Amniotic stem cell (primary cell): ENCODE measurements at places on chromosomes 16 and 17.

DNA sequence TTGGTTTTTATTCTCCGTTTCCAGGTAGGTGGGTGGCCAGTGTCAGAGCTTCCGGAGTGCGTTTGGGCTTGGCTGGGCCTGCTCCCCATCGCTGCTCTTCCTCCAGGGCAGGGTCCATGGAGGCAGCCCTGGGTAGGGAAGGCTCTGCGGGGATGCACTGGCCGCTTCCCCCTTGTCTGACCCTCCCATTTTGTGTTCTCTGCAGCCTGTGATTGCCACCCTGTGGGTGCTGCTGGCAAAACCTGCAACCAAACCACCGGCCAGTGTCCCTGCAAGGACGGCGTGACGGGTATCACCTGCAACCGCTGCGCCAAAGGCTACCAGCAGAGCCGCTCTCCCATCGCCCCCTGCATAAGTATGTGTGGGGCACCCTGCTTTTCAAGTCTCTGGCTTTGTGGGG is 158.3 kb downstream of the NTN1 start:
- DNase-seq, result no peak

DNA sequence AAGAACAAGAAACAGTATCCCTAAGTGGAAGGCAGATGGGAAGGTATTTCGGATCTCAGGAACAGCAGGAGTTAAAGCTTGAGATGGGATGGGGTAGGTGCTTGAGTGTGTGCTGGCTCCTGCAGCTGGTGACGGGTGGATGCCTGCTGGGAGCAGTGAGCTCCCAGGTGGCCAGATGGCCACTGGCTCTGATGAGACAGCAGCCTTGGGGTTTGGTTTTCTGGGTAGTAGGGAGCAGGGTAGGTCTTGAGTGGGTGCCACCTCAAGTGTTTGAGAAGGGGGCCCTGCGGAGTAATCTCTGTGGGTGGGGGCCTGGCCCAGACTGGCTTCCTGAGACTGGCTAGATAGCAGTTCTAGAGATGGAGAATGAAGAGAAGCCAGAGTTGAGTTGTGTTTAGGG is 10.3 kb downstream of the EPN2 start:
- no peak for DNase-seq

DNA sequence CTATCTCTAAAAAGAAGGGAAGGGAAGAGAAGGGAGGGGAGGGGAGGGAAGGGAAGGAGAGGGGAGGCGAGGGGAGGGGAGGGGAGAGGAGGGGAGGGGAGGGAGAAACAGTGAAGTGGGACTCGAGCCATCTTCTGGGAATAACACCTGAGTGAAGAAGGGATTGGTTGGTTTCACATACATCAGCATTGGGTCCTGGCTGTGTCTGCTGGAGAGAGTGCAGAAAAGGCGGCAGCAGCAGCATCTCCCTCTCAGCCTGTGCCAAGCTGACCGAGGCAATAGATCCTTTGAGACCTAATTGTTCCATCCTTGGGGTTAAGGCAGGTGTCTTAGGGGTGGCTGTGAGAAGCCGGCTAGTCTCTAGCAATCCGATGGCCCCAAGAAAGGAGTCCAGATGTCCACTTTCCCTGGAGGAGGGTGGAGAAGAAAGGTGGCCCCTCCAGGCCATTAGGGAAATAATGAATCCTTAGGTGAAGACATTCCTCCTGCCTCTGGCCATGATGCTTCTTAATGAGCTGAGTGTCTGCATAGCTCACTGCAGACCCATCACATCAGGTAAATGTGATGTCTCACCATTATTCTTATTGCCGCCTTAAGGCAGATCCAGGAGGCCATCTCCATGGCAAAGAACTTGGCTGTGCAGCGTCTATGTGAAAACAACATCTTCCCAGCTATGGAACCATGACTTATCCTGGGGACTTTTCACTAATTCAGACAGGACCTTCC is 71.6 kb downstream of the WIPI1 start:
- DNase-seq, result no peak

GRCh38 chr16:25553711-25554436 is 137.9 kb upstream of the HS3ST4 start:
- no peak for DNase-seq

DNA sequence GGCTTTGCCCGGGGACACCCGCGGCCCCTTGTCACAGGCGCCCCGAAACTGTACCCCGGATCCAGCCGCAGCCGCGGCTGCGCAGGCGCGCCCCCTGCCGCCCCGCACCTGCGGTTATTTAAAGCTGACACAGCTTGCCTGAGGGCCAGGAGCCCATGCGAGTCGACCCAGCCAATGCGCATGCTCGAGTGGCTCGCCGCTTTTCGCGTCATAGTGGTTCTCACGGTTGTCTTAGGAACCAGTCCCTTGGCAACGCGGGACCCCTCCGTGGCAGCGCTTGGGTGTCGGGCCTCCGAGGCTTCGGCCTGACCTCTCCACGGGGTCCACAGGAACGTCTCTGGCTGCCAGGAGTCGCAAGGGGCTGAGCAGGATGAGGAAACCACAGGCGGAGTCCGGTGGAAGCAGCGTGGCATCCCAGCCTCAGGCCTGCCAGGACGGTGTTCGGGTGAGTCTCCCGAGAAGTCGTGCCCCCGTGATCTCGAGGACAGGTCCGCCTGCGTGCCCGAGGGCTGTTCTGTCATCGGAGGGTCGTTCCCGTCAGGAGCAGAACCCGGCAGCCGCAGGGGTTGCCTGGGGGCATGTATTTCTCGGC is 716.9 kb downstream of the KCNJ18 start:
- no peak for DNase-seq

DNA sequence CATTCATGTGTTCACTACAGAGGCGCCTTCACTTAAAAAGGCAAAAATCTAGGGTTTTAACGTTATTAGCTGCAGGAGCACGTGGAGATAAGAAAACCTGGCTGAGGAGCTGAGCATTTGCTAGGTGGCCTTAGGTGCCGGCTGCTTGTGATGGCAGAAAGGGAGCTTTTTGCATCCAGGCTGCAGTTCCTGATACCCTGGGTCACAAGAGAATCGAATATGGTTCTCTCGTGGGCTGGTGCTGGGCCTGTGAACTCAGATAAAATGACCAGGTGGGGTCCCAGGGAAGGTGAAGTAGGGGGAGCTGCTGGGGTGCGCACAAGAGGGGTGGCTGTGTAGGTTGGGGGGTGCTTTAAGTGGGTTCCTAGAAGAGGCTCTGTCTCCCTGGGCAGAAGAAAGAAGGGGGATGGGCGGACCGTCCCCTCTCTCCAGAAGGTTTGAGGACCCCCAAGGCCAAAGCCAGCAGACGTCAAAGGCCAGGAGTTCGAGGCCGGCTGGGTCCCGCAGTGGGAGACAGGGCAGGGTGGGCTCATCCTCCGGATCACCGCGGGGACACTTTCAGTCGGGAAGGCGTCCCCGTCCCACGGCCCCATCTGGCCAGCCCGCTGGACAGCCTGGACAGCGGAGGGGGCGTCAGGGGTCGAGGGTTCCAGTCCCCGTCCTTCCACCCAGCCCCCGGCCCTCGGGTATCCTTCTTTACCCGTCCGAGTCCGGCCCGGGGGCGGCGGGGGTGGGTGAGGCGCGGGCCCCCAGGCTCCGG is 740 bp upstream of the CMIP start:
- no peak for DNase-seq

DNA sequence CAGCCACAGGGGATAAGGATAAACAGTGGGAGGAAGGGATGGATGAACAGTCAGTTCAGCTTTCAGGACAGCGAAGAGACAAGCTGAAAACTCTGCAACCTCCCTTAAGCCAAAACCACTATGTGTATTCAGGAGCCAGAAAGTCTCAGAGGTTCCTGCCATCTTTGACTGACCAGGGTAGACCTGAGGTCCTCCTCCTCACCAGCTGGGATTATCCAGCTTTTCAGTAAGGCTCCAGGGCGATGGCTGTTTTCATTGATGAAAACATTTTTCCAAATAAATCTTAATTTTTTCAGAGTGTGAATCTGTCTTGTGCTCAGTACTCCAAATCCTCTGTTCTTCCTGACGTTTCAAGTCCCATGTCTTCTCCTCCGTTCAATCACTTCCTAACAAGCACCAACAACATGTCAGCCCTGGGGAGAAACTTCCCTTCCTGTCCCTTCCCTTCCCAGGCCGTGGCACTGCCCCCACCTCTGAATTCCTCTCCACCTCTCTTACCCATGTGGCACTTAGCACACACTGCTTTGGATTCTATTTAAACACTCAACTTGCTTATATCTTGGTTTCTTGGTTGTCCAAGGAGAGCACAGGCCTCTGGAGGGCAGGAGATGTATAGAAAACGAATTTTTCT is 5.2 kb downstream of the HSDL1 start:
- no peak for DNase-seq

DNA sequence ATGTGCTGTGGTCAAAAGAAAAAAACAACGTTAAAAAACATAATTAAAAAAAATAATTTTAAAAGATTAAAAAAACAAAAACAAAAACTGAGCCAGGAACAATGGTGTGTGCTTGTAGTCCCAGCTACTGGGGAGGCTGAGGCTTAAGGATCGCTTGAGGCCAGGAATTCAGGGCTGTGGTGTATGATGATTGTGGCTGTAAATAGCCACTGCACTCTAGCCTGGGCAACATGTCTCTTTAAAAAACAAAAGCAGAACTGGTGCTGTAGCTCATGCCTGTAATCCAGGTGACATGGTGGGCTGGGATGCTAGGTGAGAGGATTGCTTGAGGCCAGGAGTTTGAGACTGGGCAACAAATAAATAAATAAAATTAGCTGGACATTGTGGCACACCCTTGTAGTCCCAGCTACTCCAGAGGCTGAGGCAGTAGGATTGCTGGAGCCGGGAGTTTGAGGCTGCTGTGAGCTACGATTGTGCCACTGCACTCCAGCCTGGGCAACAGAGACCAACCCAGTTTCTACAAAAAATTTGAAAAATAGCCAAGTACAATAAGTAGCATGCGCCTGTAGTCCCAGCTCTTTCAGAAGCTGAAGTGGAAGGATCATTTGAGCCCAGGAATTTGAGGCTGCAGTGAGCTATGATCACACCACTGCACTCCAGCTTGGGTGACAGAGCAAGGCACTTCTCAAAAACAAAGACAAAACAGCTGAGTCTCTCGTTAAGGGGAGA is 43.6 kb downstream of the NFATC3 start:
- DNase-seq, result no peak

- no peak for DNase-seq
These were observed 15.9 kb downstream of the ZC3H7A start for GRCh38 chr16:11780991-11781680.

DNA sequence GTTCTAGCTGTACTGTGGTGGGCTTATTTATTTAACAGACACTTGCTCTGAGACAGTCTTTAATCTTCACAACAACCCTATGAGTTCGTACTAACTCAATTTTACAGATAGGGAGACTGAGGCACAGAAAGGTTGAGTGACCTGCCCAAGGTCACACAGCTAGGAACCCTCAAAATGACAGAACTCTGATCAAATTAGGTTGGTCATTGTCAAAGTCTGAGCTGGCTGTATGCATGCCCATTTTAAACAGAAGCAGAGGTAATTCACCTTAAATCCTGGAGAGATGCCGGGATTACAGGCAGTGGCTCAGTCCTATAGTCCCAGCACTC is 24.9 kb downstream of the LAT start:
- DNase-seq, result no peak
